Anterior cingulate cortex (tissue), 58 donors: ENCODE measurements at places on chromosomes 13 and 19.

DNA sequence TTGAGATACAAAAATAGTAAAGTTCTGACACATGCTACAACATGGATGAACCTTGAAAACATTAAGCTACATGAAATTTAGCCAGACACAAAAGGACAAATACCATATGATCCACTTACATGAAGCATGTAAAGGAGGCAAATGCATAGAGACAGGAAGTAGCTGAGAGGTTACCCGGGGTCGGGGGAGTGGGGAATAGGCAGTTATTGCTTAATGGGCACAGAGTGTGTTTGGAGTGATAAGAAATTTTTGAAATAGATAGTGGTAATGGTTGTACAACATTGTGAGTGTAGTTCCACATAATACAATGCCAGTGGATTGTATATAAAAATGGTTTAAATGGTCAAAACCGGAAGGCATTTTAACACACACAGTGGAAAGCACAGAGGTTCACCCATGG lies 4.3 kb downstream of the N4BP2L1 start:
- DNase-seq, result no peak

GRCh38 chr13:28324181-28324789 lies 170.6 kb downstream of the FLT1 start:
- DNase-seq, result no peak

DNA sequence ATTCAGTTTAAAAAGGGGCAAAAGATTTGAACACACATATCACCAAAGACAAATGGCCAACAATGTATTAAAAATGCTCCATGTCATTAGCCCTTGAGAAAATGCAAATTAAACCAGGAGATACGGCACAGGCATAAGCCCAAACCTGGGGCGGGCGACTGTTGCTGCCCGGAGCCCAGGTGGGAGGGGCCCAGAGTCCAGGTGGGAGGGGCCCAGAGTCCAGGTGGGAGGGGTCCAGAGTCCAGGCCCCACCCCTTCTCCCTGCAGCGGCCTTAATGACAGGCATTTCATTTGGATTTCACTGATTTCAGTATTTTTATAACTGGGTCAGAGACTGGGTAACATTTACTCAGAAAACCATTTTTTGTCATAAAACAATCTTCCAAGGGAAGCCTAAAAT lies 78.2 kb downstream of the RASA3 start:
- DNase-seq, result no peak

- no peak for DNase-seq
Observed at GRCh38 chr19:43553656-43554055, 20.7 kb downstream of the ZNF575 start.

DNA sequence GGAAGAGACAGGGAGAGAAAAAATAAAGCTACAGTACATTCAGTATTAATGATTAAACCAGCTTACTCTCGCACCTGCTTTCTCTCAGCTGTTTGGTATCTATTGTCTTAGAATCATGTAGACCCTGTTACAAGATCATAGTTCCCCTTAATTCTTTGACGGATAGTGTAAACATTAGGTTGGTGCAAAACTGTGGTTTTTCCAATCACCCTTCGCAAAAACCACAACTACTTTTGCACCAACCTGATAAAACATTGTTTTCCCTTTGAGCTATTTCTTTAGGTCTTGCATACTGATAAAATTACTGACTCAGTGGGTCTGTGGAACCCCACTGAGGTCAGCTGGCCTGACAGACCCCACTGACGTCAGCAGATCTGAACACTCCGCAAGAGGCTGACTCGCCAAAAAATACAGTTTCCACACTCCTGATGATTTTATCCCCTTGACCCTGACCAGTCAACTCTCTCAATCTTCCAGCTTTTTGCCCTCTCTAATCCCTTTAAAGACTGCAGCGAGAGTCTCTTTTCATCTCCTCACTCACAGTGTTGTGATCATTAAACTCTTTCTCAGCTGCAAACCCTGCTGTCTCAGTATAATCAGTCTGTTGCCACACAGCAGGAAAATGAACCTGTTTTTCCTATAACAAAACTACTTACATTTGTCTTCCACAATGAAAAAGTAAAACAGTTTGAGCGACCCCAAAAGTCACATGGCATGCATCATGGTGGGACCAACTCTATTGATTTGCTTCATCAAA lies 123.9 kb downstream of the SLITRK6 start:
- DNase-seq, result no peak

DNA sequence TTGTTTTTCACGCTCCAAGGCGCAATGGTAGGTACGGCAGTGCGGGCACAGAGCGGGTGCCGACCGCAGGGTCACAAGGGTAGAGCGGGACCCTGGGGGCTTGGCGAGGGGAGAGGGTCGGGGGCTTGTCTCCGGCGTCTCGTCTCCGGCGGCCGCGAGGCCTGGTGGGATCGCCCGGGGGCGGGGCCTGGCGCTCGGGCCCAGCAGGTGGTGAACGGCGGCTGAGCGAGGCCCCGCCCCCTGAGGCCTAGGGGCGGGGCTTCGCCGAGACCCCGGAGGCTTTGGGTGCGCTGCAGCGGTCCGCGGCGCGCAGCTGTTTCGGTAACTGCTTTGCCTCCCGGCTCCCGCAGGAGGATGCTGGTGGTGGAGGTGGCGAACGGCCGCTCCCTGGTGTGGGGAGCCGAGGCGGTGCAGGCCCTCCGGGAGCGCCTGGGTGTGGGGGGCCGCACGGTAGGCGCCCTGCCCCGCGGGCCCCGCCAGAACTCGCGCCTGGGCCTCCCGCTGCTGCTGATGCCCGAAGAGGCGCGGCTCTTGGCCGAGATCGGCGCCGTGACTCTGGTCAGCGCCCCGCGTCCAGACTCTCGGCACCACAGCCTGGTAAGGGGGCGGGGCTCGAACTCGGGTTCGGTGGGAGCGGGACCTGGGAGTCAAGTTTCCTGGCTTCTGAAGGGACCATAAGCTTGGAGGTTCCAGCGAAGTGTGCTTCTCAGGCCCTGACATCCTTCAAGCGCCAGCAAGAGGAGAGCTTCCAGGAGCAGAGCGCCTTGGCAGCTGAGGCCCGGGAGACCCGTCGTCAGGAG lies at the start of gene TSEN34:
Gene TSEN34, plus strand, starts transcription at position 298 of the 800 bp plus-strand sequence. Its CDS starts 57 bp downstream, at position 355.
- peak; percentile 94 for DNase-seq

- no peak for DNase-seq
Observed at GRCh38 chr19:48999481-49000325, 6.0 kb downstream of the RUVBL2 start.

DNA sequence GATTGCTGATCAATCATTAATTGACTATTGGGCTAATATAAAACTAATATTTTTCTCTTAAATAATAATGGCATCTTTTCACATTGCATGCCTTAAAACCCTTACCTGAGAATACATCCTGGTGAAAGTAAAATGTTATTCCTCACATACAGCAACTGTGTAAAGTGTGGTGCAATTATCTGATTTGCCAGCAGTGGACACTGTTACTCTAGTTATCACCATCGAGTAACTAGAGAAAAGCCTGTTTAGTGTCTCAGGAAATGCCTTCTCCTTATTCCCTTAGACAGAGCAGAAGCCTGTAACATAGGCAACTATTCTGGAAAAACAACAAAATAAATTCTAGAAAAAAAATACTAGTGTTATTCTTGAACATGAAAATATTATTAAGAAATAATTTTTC lies 459.8 kb downstream of the FGF14 start:
- DNase-seq, result no peak

GRCh38 chr19:18967358-18968146 lies 26.5 kb upstream of the HOMER3 start:
- DNase-seq, result no peak

- DNase-seq, result no peak
Observed at GRCh38 chr19:13834244-13835069, 39.2 kb downstream of the ZSWIM4 start.

DNA sequence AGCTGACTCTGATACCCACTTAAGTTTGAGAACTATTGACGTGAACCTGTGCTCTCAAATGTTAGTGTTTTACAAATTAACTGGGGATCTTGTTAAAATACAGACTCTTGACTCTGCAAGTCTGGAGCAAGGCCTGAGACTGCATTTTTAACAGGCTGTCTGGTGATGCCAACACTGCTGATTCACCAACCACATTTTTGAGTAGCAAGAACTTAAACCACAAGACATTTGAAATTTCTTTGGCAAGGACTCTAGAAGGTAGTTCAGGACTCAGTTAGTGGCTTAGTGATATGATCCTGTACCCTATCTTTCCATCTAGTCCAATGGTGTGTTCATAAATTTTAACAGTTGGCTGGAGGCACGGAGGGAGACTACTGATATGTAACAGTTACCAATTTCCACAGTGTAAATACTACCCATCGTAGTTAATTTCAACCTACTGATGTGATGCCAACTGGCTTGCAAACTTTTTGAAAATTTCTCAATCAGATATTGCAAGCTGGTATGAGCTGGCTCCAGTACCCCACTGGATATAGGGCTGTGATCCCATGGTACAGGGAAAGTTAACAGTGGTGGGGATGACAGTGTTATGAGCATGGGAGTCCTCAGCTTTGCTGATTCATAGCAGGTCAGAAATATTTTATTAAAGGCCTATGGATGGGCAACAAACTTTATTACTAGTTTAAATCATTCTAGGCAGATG lies 255.1 kb downstream of the TBC1D4 start:
- no peak for DNase-seq

DNA sequence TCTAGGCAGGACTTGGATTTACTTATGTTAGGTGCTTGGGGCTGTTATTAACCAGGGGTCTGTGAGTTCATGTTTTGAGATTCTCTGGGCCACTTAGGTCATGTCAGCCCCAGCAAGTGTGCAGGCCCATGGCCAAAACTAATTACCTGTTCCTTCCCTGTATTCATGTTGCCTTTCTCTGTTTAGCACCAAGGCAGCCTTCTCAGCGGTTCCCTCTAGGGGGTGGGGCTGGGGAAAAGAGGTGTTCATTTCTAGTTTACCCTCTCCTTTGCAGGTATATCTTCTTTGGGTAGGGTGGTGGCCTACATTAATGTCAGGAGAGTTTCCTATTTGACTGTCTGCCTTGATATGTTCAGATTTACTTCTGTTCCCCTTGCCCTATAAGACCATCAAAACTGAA lies 61.7 kb downstream of the PDS5B start:
- no peak for DNase-seq

GRCh38 chr13:39038569-39039030 lies 344 bp downstream of the NHLRC3 start:
- DNase-seq, result no peak

DNA sequence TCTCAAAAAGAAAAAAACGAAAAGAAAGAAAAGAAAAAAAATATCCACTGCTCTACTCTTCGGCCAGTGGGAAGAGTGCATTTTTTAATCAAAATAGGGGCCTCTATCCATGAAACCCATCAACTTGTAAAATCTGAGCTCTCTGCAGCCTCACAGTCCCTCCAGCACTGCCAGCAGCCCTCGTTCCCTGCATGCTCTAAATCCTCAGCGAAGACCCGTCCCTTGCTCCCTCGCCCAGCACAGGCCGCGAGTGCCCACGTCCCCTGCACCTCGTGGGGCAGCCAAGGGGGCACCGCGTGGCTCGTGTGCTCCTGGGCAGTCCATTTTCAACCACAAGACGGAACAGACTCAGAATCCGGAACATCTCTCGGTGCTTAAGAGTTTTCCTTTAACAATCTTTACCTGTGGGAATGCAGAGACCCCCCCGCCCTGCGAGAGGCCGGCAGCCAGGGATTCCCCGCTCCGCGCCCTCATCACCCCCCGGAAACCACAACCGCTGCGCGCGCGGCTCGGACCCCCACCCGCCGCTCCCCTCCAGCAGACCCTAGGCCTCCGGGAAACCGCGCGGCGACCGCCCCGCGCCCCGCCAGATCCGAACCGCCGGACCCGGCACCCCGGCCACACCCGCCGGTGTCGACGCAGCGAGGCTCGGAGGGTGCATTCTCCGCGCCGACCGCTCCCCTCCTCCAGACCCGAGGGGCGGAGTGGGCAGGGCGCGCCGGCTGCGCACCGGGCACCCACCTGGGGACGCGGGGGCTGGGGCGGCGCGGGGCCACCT lies 638 bp downstream of the ANKRD27 start:
- no peak for DNase-seq

- peak; percentile 23 for DNase-seq
Observed at GRCh38 chr13:39415008-39415802, 187.8 kb downstream of the LHFPL6 start.
